ENCODE measurements at places on chromosomes 4 and X.

DNA sequence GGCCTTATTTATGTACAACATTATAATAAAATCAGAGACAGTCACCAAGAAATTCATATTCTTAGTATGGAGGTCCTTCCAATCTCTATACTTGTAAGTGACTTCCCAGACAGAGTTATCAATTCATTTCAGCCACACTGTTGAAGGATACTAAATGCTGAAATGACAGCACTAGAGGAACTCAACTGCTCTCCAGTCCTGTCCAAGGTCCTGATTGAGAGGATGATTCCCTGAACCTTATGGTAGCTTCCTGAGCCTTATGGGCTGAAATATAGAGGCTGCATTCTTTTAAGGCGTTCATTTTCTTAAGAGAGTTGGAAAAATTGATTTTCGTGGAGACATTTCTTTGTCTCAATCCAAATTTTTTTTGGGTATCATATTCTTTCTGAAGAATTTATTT is 205.9 kb downstream of the TLL1 start:
- no peak for DNase-seq

DNA sequence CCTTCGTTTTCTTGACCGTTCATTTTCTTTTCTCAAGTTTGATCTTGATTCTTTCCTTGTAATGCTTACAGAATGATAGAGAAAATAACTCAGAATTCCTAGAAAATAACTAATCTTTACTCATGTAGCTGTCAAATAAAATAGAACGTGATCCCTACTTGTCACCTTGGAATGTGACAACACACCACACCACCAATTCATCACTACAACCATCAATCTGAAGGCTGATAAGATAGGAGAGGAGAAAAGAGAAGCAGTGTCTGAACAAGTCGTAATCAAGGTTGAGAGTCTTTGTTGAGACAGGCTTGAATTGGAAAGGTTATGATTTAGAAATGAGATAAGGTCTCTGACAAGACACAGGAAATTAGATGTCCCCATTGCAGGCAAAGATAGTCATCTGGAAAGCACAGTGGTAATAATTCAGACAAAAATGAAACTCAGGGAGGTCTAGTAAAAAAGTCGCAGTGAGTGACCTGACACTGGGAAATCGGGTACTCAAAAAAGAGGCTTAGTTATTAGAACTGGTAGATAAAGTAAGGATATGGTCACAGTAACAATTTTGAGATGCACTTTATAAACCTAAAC is 456.2 kb downstream of the FAT4 start:
- no peak for DNase-seq

GRCh38 chr4:88846206-88846790 is 148.7 kb upstream of the NAP1L5 start:
- no peak for DNase-seq

DNA sequence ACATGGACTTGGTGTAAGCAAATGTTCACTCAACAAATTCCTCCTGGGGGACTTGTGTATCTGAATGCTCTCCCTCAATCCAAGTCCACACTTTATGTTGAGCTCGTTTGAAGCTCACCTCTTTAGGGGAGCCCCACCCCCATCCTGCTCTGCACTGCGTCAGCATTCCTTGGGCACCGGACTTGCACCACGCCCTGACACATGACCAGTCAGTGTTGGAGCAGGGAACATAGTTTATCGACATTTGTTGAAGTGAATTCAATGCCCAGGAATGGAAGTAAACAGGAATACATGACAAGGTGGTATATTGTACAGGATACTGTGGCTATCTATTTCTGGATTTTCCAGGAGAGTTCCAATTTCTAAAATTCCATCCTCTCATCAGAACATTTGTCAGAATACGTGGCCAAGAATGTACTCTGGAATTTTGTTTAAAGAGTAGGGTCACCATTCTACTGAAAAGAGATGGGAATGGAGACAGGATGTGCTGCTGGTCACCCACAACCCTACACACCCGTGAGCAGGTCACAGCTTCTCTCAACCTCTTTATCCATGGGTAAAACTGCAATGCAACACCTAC is 60.0 kb upstream of the LNX1 start:
- no peak for DNase-seq

DNA sequence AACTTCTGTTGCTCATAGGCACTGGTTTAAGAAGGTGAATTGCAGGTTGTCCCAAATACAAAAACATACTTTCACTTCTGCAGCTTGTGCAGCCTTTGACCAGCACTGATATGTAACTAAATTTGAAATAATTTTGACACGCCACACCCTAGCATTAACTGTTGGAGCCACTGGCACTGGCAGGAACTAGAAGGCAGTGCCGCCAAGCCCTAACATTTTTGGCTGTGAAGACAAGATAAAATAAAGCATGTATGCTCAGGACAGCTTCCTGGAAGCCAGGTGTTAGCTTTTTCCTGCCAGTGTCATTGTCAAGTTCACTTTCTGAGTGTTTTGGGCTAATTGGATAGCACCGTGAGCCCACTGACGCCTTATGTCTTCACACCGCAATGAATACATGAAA is 65.3 kb upstream of the FBXW7 start:
- DNase-seq: no peak

DNA sequence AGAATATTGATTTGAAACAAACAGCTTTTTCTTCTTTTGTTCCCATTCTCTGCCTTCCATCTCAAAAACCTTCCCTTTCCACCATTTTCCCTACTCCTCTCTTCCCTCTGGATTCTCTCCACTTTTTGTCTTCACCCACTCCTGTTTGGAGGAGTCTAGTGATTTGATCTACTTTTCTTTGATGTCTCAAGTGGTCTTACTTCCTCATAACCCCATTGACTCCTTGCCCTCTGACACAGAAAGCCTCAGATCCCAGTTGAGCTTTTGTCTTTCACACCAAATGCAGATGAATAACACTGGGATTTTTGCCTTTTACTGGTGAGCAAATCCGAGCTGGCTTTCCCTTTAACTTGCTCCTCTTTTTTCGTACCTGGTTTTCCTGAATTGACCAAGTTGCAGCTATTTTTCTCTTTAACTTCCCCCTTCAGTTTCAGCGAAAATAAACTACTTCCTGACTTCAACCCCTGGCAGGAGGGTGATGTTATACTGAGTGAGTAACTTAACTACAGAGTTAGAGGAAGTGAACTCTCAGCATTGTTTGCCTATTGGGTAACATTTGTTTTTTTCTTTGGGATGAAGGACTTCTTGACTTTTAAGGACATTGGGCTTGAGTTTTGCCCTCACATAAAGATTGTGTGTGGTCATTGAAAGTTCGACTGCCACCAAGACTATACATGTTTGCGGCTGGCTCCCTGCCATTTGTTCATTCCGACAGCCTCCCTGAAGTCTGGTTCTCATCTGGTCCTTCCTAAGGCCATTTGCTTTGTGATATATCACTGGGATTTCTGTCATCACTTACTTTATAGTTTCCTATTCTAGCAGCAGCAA is 392.8 kb upstream of the NR3C2 start:
- peak; percentile 72 for DNase-seq

- DNase-seq: no peak
Observed at GRCh38 chr4:155944516-155944915, 9.2 kb downstream of the CTSO start.

GRCh38 chrX:110125446-110126162 is 122.7 kb downstream of the TMEM164 start:
- DNase-seq: no peak

GRCh38 chrX:15475021-15475420 is 18.1 kb downstream of the PIR start:
- no peak for DNase-seq

DNA sequence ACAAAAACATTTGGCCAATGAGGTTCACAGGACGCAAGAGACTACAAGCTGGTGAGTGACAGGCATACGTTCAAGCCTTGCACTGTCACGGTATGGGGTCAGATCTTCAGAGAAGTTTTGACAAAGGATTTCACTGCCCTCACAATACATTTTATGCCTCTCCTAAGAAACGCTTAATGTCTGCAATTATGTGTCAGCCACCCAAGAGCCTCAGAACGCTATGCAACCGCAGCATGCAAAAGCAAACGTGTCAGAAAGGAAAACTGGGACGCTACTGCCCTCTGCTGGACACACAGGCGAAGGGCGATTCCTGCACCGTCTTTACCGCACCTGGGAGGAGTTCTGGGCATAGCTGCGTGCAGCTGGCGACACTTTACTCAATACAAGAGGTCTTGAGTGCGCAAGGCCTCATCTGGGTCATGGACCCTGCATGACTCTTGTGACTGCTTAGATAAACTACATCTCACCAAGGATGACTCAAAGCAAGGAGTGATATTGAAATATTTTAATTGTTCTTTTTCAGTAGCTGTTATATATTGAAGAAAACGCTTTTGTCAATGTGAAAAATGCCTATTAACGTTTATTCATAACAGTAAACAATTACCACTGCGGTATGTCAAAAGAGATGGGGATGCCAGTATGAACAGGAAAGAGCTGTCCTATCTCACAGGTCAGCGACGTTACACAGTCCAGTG is 147.6 kb upstream of the FRG1 start:
- DNase-seq: peak; percentile 81

- DNase-seq: no peak
Observed at GRCh38 chr4:26317766-26318165, 3.0 kb upstream of the RBPJ start.

DNA sequence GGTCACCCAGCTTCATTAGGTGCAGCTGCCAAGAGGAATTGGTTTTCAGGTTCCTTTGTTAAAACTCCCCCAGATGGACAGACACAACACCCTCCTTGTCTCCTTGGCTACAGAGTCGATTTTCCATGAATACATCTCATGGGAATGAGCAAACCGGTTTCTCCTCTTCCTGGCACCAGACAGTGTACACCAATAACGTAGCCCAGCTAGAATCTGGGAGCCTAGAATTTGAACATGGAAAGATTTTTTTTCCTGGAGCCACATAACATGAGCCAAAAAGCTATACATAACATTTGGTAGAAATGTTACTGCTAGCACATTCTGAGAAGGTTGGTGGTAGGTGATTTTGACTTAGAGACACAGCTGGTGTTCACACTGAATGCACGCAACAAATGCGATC is 62.9 kb upstream of the SLC34A2 start:
- no peak for DNase-seq

DNA sequence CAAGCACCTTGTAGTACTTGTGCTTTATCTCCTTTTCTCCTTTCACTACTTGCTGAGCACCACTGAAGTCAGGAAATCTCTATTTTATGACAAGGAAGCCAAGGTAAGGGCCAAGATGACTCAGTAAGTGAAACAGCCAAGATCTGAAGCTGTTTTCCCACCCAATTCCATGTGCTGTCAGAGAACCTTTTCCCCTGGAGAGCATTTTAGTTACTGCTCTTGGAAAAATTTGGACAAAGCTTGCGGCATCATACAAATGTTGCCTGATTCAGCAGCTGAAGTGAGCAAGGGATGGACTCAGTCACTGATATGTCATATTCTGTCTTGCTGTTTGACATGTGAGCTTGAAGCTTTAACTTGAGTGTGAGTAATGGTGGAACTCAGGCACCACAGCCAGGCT is 391.4 kb downstream of the RAB28 start:
- DNase-seq: no peak

DNA sequence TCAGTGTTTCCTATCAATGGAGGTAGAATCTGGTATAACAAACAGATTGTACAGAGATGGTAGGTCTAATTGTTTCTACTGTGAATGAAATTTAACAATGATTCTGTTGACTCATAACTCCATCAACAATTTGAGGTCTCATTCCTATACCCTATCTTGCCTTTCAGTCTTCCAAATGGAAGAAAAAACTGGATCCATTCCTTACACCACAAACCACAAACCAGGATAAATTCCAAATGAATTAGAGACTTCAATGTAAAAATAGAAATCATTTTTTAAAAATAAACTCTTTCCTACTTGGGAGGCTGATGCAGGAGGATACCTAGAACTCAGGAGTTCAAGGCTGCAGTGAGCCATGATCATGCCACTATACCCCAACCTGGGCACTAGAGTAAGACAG is 114.4 kb upstream of the WDR44 start:
- DNase-seq: no peak

DNA sequence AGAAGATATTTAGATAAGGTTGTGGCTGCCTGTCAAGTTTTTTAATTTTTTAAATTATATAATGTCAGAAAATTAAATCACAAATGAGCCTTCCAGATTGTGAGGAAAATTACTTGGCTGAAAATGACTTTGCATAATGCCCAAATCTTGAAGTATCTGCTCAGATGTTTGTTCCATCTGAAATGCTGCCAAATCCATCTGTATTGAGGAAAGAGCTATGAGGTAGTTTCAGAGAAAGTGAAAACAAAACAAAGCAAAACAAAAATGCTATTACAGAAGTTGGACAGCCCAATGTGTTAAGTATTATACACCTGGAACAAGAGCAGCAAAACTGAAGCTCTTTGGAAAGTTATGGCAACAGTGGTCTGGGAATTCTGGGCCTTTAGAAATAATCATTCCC is 23.3 kb upstream of the GUCY1B1 start:
- DNase-seq: peak; percentile 3

- DNase-seq: no peak
Observed at GRCh38 chrX:41142130-41142910, 57.1 kb downstream of the USP9X start.

GRCh38 chrX:129780441-129781105 is 824 bp downstream of the SASH3 start:
- DNase-seq: no peak

DNA sequence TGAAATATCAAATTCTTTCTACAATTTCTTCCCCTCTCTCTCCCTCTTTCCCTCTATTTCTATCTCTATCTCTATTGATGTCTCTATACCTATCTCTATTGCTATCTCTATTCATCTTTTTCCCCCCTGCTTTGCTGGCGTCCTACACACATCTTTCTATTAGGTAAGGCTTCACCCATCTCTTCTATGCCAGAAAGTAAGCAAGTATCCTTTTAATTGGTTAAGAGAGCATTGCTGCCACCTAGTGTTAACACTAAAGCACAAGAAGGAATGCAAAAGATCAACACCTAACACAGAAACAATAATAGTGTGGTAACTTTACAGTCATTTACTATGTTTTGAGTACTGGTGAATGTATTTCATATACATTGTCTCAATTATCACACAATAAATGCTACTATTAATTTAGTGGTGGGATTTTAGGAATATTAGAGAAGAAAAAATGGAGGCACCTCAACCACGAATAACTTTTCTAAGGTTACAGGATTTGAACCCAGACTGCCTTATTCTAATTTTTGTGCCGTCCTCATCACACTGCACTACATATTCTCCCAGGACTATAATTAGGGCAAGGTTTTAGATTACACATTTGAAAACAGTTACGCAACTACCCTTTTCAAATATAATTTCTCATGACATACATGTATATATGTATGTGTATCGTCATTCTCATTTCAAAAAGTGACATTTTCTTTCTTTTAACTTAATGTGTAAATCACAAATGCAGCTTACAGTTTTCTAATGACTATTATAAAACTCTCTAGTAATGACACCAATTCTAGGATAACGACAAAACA is 3.7 kb upstream of the C4orf36 start:
- DNase-seq: peak; percentile 93

- no peak for DNase-seq
Observed at GRCh38 chrX:20265726-20266681, 705 bp downstream of the RPS6KA3 start.

DNA sequence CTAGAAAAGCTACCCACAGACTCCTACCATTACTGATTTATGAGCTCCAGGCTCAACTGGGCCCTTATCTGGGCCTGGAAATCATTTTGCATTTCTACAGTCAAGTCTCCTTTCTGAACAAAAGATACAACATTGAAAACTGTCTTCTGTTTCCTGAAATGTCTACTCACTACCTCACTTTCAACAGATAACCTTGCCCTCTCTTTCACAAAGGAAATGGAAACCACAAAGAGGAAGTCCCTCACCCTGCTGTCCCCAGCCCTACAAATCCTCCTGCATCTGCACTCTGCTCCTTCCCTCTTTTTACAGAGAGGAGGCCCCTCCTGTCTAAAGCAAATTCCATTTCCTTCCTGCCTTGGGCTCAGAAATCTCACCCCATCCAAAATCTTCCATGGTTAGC is 24.8 kb upstream of the CYBB start:
- DNase-seq: peak; percentile 60

Data from pons (tissue), 1 donor.